Urinary bladder (tissue), 4 donors: ENCODE measurements at places on chromosomes 5 and 9. TPM values are rescaled to one million over a fixed set of nuclear protein-coding genes. Genes with fewer than 3 reads are reported as not detected.

Gene AGXT2
- total RNA-seq = not detected

Gene IL5
- not detected for total RNA-seq

Gene ISCA1
- total RNA-seq = 54.5 TPM

Gene SH2D3C
- 11.6 TPM for total RNA-seq

Gene SLC6A7
- total RNA-seq = not detected

Gene SPINK13
- not detected for total RNA-seq

Gene SOX30
- total RNA-seq = not detected

Gene NR2F1
- total RNA-seq = 64.8 TPM

Gene FRMD3
- 10.8 TPM for total RNA-seq

Gene PCDHGC3
- 62.8 TPM for total RNA-seq

Gene CCNJL
- 4.7 TPM for total RNA-seq

Gene ZNF883
- total RNA-seq = 2.9 TPM

DNA sequence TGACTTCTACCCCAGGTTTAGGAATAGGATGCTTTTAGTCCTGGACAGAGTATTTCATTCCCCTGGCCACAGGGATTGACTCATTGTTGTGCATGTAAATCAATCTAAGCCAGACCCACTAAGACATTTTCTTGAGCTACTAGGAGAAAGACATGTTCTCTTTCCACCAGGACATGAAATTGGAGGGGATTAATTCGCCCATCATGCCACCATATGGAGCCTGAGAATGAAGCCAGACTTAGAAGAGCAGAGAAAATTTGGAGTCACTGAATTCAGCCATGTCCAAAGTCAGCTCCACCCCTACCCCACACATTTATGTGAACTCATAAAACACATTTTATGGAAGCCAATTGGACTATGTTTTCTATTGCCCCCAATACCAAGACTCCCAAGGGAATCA, 322.5 kb downstream of the NFIB start:
- DNase-seq = no peak

- no peak for DNase-seq
Measured at GRCh38 chr9:77901018-77901417, 130.6 kb downstream of the GNAQ start.

- no peak for DNase-seq
Measured at GRCh38 chr9:91378695-91379127, 17.0 kb upstream of the AUH start.

DNA sequence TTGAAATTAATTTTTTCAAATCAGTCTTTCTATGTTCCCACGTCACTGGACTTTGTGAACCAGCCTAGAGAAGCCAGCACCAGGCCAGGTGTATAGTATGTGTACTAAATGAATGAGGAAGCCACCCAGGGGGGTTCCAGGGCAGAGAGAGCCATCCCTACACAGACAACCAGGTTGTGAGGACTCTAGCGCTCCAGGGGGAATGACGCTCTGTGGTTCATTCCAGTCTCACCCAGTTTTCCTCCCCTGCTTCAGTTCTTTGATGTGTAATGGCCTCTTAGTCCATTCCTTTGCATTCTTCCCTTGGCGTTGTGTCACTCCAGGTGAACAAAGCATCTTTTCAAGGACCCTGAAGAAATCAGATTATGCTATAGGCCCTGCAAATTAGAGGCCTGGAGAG, 330.6 kb downstream of the NSG2 start:
- DNase-seq = no peak

GRCh38 chr5:149264439-149265067, 7.1 kb upstream of the AFAP1L1 start:
- no peak for DNase-seq

- no peak for DNase-seq
Measured at GRCh38 chr5:133927300-133928180, 40.9 kb downstream of the C5orf15 start.

DNA sequence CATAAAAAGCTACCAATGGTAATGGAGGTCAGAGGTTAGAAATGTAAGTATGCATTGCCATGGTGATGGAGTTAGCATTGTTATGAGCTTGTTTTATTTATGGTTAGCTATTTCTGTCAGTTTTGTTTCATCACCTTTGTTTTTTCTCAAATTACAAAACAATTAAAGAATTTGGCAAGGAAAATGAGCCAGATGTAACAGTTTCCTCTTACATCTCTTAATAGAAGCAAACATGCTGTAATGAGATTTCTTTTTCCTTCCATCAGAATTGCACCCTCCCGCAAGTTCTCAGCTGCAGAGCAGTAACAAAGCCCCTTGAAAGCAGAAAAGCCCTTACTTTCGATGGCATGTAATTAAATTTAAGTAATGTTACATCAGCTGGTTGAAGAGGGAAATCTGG, 233.0 kb downstream of the SGCD start:
- DNase-seq = no peak

DNA sequence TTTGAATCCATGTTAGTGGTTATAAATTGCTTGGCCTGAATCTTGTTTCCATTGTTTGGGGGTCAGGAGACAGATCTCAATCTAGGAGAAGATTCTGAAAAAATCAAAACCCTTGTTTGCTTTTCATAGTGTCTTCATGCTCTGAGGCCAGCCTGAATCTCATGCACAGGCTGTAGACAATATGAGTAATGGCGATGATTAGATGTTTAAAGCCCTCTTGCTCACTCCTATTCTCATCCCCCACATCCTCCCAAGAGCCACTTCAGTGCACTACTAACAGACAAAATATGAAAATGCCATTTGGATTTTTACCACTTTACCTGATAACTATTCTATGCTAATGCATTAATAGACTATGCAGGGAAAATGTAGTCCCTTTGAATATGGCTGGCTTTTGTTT, 129.4 kb downstream of the NUDT12 start:
- DNase-seq = no peak

DNA sequence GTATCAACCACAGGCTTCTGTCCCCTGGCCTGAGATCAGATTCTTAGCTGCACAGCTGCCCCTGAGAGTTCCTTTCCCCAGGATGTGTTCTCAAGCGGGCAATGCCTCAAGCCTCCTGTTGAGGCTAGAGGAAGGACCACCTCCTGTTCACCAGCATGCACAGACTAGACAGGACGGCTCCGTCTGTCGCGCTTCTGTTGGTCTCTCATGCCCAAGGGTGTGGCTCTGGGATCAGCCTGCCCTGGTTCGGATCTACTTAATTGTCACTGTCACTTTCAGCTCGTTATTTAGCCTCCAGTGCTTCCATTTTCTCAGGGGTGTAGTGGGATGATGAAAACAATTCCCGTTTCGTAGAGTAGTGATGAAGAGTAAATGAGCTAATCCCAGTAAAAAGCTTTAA, 103.1 kb downstream of the KCNIP1 start:
- no peak for DNase-seq

DNA sequence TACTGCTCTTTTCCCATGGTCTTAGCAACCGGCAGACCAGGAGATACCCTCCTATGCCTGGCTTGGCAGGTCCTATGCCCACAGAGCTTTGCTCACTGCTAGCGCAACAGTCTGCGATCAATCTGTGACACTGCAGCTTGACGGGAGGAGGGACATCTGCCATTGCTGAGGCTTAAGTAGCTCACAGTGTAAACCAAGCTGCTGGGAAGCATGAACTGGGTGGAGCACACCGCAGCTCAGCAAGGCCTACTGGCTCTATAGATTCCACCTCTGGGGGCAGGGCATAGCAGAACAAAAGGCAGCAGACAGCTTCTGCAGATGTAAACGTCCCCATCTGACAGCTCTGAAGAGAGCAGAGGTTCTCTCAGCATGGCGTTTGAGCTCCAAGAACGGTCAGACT, 40.4 kb downstream of the MCTP1 start:
- DNase-seq = no peak

DNA sequence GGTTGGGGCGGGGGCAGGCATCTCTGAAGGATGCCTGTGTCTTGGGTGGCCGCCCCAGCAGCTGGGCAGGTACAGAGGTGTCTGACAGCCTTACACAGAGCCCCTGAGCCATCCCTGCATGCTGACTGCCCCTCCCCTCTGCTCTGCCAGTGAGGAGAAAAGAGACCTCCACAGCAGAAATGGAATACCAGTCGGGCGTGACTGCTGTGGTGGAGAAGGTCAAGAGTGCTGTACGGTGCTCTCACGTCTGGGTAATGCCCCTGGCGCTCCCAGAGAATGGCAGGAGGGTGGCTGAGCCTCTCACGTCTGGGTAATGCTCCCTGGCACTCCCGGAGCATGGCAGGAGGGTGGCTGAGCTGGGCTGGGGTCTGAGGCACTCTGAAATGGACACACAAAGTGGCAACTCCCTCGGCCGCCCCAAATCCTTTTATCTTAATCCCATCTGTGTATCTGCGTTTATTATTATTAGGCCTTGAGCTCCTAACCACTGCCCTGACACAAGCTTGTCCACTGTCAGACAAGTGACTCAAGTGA, 2.5 kb upstream of the RABL6 start:
- no peak for DNase-seq

DNA sequence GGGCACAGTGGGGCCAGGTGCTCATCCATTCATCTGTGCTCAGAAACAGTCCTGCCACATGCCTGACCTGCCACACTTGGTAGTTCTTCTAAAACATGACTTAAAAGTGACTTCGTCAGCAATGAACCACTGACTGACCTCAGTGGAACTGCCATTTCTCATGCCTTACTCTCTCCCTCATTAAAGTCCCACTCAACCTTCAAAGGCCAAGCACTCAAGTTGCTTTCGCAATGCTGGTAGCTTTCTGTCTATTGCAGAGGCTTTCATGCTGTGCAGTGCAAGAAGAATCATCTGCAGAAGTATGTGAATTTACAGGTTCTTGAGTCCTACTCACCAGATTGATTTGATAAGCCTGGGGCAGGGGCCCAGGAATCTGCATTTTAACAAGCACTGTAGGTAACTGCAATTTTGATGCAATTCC, 23.9 kb downstream of the B4GALT1 start:
- DNase-seq = no peak

GRCh38 chr9:137234758-137235423, 4.2 kb downstream of the SLC34A3 start:
- no peak for DNase-seq

GRCh38 chr9:133916159-133916541, 76.0 kb downstream of the VAV2 start:
- no peak for DNase-seq

DNA sequence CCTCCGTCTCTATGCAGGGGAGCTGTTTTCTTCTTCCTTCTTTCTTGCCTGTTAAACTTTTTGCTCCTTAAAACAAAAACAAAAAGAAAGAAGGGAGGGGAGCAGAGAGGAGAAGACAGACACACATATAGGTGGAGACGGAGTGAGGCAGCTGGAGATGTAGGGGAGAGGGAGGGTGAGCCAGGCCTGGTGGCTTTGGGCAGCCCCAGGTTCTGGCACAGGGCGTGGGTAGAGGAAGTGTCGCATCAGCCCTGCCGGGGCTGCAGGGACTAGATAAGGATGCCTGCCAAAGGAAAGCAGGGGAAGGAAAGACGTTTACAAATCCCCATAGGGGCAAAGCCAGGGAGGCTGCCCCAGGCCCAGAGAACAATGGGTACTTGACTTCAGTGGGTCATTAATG, 38.7 kb upstream of the PTGS1 start:
- no peak for DNase-seq

- DNase-seq = no peak
Measured at GRCh38 chr9:92635760-92636159, 34.2 kb downstream of the IPPK start.

GRCh38 chr9:105065098-105066088, 137.4 kb upstream of the ABCA1 start:
- no peak for DNase-seq

DNA sequence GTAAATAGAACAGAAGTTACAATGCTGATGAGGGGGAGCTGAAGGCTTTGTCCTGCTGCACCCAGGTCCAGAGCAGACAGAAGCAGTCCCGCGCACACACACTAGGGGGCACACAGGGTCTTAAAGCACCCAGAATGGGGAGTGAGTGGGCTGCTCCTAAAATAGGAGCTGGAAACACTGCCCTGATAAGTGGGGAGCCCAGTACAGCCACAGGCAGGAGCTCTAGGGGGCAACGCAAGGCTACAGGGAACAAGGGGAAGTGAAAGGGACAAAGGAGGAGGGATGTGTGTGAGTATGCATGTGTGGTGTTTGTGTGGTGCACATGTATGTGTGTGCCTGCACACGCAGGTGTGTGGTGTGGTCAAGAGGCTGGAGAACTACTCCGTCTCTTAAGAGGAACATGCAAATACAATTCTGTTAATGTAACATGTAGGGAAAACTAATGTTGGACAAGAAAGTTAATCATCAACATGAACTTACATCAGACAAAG, 191.5 kb downstream of the ROR2 start:
- DNase-seq = no peak

DNA sequence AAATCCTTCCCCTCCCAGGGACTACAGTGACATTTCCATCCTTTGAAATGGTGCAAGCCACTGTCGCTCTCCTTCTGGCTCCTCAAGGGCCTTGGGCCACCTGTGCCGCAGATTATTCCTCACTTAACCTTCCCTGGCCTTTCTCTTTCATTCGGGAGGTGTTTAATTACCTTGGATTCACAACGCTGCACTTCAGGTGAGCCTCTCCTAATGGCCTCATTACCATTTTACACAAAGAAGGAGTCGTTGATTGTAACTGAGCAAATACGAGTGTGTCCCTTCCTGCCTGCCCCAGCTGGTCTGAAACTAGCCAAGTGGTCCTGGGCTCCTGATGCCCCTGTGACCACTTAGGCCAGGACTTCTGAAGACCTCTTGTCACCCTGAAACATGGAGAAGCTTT, 205.0 kb downstream of the CRB2 start:
- no peak for DNase-seq

DNA sequence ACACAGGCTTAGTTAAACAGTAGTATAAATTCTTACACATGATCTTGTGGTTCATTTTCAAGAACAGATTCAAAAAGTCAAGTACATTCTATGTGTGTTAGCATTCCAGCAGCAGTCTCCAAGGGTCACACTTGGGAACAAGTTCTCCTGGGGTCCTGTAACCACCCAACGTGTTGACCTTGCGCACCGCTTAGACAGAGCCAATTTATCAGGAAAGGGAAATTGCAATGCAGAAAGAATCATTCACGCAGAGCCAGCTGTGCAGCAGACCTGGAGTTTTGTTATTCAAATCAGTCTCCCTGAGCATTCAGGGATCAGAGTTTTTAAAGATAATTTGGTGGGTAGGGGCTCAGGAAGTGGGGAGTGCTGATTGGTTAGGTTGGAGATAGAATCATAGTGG, 8.5 kb upstream of the RXFP3 start:
- no peak for DNase-seq

GRCh38 chr9:90903766-90904424, 102.3 kb downstream of the SYK start:
- no peak for DNase-seq

DNA sequence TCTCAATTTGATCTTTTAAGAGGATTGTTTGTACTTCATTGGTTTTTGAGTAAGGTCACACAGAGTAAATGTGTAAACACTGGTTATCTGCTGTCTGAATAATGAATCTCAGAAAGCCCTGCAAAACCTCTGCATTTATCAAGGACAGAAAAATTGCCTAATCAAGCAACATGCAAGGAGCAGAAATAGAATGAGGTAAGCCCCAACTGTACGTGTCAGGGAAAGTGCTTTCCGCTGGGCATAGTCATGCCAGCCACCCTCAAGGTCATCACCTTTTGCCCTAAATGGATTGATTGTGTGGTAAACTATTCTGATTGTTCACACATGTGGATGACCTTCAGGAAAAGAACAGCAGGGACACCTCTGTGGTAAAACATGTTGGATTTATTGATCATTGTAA, 376.9 kb upstream of the KCNN2 start:
- DNase-seq = no peak
